ENCODE measurements at places on chromosomes 1 and 21.

GRCh38 chr1:19315378-19316198 is 3.5 kb downstream of the SLC66A1 start:
- DNase-seq: no peak

GRCh38 chr21:26080211-26080610 is 90.4 kb downstream of the APP start:
- DNase-seq: no peak

- peak; percentile 39 for DNase-seq
Measured at GRCh38 chr21:35840197-35840799, 220.0 kb downstream of the SETD4 start.

- no peak for DNase-seq
Measured at GRCh38 chr1:119409731-119410130, 5.2 kb upstream of the HSD3B2 start.

GRCh38 chr1:232718928-232719927 is 86.0 kb upstream of the MAP10 start:
- no peak for DNase-seq

DNA sequence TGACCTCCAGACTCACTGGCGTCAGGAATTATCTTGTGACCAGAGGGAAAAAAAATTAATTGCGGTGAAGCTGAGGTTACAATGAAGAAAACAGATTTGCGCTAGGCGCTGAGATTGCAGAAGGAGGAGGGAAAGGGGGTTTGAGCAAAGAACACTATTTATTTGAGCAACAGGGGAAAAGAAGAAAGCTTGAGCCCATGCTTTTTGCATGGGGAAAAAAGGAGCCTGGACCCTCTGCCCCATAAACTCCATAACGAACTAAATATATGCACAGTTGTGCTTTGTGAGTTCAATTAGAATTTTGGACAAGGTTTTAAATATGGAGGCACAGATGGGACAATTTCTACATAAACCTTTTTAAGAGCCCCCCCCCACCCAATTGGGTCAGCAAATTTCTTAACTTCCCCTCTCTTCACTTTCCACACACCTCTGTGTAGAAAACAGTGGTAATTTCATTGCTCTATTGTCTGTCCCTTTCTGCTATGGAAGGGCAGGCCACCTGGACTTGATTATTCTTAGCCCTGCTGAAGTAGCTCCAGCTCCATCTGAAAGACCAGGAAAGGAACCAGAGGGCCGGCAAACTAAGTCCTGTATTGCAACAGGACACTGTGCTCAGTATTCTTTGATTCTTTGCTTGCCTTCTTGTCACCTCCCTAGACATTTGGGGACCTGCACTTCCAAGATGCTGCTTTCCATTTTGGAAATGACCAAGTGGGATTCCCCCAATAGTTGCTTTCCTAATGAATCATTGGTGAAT is 862 bp upstream of the ID3 start:
- DNase-seq: no peak

- no peak for DNase-seq
Measured at GRCh38 chr1:75732703-75733102, 8.2 kb downstream of the ACADM start.

GRCh38 chr1:167342846-167343245 is 122.2 kb downstream of the POU2F1 start:
- DNase-seq: no peak

- DNase-seq: no peak
Measured at GRCh38 chr1:7954683-7955082, 6.8 kb upstream of the PARK7 start.

GRCh38 chr1:202086579-202087350 is 36.0 kb upstream of the GPR37L1 start:
- DNase-seq: peak; percentile 78

DNA sequence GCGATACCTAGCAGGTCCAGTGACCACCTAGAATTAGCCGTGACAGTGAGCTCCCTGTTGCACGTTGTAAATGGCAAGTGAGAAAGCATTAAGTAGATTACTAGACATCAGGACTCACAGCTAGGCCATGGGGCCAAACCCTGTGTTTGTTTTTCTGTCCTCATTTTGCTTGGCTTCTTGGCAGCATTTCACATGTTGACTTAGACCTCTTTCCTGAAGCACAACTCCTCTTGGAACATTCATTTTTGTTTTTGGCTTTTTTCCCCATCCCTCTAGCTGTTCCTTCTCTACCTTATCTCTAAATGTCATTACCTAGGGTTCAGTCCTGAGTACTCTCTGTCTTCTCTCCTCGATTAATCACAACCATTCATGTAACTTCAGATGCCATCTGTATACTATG is 16.9 kb upstream of the PTPN14 start:
- DNase-seq: no peak

DNA sequence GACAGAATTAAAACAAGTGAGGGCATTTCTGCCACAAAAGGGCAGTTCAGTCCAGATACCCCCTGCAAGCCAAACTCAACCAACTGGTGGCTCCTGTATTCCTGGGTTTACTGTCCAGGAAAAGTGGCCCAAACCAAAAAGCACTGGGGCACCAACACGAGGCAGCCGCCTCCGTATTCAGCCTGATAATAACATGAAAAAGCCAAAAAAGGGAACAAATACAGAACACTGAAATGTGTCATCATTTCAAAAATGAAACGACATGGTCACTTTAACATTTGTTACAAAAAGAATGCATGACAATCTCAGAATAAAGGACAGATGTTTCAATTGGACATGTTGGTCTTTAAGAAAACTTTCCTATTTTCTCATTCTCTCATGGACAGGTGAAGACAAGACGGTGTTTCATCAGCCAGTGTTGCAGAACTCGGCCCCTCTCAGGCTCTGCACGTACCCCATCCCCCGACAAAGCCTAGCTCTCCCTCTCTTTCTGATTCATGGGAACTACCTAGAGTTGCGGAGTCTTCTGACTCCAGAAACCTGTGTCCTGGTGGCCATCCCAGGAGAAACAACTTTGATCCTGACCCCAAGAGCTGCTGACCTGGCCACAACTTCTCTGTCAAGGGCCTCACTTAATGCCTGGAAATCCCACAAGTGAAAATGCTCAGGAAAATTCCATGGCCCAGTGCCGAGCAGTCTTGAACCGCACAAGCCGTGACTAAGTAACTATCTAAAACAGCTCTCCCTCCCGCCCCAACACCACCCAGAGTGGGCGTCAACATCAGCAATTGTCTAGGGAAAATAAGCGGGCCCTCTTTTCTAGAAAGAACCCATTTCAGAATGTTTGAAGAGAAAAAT is 27.1 kb downstream of the ZBTB17 start:
- peak; percentile 35 for DNase-seq

DNA sequence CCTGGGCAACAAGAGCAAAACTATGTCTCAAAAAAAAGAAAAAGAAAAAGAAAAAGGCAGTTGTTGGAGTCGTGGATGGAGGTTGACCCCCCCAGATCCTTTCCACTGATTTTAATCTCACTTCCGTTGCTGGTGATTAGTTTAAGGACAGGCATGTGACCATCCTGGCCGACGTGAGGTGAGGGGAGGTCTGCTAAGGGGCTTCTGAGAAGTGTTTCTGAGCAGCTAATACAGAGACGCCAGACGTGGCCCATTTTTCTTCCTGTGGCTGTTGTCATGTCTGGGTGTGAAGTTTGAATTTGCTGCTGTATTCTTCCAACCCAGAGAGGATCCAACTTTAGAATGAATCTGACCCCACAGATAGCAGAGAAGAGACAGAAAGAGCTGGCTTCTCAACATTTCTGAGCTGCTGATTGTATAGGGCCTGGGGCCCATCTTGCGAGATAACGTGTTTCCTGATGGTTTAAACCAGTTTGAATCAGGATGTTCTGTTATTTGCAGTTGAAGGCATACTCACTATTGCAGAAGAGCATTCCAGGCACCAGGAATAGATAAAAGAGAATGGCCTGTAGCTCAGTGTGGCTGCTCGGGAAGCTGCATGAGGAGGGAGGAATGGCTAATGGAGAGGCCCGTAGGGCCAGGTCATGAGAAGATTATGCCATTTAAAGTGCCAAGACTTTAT is 22.8 kb upstream of the SSBP3 start:
- DNase-seq: no peak

DNA sequence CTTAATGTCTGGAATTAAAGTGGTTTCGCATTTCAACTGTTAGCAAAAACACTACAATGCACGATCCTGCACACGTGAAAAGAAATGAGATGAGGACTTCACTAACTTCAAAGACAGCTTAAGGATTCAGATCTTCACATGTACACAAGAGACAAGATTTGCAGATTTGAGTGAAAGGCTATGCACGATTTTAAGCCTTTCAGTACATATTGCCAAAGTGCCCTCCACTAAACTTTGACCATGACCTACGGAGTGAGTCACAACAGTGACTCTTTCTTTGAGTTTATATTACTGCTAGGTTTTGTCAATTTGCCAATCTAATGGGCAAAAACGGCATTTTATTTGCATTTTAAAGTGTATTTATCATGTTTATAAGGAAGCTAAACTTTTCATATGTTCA is 41.2 kb upstream of the CR1L start:
- no peak for DNase-seq

DNA sequence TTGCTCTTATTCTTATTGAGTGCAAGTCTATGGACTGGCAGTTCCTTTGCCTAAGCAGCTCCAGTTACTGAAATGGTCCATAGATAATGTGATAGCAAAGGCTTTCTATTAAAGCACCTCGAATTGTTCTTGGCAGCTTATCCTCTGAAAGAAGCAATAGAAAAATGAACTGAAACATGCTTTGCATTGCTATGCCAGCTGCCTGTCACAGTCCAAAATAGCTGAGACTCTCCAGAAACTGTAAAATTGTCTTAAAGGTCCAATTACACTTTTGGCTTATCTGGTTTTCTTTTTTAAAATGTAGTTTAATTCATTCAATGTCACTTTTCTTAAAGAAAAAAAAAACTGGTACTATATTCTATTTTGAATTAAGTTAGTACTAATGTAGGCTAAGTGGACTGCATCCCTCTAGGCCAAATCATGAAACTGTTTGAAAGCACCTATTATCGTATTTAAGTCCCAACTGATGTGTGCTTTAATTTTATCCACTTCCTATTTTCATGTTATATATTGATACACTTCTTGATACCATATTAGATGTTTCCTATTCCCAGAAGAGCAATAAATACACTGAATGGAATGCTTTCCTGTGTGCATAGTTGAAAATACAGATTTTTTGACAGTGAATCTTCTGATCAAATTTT is 208.0 kb upstream of the DEPDC1 start:
- DNase-seq: no peak

GRCh38 chr21:33041981-33042380 is 16.2 kb downstream of the OLIG2 start:
- no peak for DNase-seq

DNA sequence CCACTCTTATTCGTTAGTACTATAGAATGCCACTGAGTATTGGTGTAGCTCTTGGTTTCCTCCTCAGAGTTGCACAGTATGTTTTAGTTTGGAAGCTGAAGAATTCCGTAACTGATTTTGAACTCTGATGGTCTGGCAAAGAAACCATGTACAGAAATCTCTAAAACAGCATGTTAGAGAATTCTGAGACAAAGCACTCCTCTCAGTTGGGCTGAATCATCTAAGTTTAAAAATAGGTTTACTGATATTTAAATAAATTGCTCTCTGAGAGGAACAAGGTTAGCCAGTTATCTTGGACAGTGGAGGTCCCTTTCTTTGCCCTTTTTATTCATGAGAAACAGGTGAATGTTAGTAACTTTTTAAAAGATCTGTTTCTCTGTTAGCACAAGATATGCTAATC is 43.8 kb downstream of the NCF2 start:
- no peak for DNase-seq

DNA sequence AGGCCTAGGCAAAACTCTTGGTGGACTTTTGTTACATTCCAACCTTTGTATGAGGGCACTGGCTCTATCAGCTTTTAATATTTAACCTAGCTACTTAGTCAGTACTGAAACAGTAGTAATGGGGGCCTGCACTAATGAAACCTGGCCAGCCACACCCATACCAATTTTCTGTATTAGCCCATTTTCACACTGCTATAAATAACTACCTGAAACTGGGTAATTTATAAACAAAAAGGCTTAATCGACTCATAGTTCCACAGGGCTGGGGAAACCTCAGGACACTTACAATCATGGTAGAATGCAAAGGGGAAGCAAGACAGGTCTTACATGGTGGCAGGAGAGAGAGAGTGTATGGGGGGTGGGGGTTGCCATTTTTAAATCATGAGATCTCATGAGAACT is 245.7 kb upstream of the RGS18 start:
- no peak for DNase-seq

DNA sequence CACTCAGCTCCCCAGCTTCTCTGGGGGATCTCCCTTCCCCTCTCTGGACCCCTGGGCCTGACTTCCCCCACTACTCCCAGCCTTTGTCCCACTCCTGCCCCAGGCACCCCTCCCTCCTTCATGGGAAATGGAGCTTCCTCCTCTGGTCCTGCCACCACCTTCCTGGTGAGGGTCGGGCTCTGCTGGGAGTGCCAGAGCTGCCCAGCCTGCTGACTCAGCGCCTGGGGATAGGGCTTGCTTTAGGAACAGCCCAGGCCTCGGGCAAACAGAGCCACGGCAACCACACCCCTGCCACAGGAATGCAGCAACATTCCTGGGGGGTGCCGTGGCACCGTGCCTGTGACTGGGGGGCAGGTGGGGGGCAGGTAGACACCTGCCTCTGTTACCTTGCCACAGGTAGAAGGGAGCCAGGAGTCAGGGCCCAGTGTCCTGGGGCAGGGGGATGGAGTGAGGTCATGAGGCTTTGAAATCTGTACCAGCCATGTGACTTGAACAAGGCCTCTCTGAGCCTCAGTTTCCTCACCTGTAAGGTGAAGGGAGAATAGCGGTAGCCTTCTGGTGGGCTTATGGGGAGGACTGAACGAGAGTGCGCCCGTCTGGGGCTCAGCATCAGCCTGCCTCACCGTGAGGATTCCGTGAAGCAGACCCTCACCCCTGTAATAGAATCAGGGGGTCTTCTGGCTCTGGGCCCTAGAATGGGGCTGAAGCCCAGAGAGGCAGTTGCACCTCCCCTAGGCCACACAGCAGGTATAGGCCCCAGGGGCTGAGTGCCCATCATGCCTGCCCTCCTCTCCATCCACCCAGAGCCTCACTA is 17.8 kb upstream of the EPHA2 start:
- peak; percentile 98 for DNase-seq

GRCh38 chr21:46022551-46023525 is 41.3 kb downstream of the COL6A1 start:
- DNase-seq: peak; percentile 43

DNA sequence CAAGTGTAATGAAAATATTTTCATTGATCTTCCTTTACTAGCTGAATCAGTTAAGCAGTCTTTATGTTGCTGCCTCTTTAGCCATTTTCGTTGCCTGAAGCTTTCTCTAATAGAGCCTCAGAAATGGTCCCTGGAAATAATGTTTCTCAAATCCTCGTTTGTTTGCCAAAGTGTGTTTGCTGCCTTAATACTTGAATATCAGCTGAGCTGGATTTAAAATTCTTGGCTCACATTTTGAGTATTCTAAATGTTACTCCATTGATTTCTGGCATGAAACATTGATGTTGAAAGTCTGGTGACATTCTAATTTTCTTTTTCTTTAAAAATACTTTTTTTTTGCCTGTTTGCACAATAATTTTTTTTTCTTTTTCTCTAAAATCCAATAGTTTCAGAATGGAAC is 84.6 kb upstream of the SERBP1 start:
- DNase-seq: no peak

- no peak for DNase-seq
Measured at GRCh38 chr1:214449371-214449770, 102.0 kb downstream of the PTPN14 start.
